ENCODE measurements at places on chromosomes 4 and X.

GRCh38 chrX:6184900-6185515 lies 43.7 kb downstream of the NLGN4X start:
- no peak for DNase-seq

DNA sequence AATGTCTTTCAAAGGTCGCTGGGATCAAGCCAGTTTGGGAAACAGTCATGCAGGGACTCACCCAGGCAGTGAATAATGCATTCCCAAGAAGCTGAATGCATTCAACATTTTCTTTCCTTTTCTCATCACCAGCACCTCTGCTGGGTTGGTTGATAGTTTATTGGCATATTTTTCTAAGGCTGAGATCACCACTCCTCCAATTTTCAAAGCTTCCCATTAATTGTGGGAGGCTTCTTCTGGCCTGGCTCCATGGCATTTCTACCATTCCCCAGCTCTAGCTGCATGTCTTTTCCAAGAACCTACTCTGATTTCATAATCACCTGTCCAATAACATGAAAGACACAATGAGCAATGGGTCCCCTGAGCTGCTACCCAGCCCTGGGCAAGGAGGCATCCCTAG lies 35.8 kb downstream of the CHRDL1 start:
- DNase-seq: peak; percentile 56

- DNase-seq: no peak
Observed at GRCh38 chrX:445727-446126, 59.0 kb upstream of the PPP2R3B start.

- DNase-seq: no peak
Observed at GRCh38 chr4:55345980-55346850, at the start of gene SRD5A3. Gene SRD5A3, plus strand, starts transcription at chr4:55346242. Its CDS starts 95 bp downstream, at chr4:55346337.

DNA sequence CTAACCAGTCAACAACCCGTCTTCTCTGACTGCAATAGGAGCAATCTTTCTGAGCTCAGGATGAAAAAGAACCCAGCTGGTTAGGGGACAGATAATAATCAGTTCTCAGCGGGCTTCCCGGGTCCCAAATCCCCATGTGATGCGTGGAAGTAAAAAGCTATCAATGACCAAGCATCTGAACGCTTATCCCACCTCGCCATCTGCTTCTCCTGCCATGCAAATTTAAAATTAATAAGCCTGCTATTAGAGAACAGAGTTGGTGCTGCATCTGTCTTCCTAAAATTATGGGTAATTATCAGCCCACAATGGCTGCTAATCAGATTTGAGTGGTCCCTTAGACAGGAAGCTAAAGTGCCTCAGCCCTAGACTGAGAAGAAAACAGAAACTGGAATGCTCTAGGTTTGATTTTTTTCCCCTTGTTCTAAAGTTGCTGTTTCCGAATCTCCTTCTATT lies 37.5 kb downstream of the AFAP1 start:
- DNase-seq: no peak

DNA sequence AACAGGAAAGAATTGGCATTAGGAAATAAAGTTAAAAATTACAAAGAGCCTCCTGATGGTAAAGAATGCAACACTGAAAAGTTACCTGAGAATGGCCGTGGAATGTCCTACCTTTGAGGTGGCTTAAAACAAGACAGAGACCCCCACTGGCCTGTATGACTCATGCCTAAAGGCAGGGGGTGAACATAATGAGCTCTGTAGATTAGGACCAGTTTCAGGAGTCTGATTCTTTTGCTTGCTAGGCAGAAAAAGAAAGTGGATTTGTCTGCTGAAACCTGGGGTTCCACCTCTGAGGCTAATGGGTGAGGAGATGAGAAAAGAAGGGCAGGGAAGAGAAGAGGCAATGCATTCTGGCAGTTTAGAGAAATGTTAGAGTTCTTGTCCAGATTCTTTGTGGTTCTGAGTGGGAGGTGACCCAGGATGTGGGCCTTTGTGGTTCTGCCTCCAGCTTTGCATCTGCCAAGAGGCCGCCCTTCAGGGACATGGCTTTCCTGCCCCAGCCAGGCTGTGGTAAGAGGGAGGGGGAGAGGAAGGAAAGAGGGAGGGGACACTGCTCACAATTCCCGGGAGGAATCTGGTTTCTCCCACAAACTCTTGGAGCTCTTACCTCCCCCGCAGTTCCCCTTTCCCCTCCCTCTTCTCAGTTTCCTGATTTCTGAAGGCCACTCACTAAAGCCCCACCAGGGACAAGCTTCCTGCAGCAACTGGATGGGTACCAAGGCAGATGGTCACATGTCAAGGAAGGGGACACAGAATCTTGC lies 109.6 kb downstream of the EFNB1 start:
- DNase-seq: no peak

- no peak for DNase-seq
Observed at GRCh38 chrX:32576885-32577284, 634.5 kb downstream of the DMD start.

GRCh38 chr4:40124690-40125089 lies 68.0 kb downstream of the N4BP2 start:
- DNase-seq: no peak

- no peak for DNase-seq
Observed at GRCh38 chr4:86965019-86965976, 30.5 kb downstream of the AFF1 start.

GRCh38 chrX:129736491-129736890 lies 2.3 kb upstream of the XPNPEP2 start:
- DNase-seq: no peak

DNA sequence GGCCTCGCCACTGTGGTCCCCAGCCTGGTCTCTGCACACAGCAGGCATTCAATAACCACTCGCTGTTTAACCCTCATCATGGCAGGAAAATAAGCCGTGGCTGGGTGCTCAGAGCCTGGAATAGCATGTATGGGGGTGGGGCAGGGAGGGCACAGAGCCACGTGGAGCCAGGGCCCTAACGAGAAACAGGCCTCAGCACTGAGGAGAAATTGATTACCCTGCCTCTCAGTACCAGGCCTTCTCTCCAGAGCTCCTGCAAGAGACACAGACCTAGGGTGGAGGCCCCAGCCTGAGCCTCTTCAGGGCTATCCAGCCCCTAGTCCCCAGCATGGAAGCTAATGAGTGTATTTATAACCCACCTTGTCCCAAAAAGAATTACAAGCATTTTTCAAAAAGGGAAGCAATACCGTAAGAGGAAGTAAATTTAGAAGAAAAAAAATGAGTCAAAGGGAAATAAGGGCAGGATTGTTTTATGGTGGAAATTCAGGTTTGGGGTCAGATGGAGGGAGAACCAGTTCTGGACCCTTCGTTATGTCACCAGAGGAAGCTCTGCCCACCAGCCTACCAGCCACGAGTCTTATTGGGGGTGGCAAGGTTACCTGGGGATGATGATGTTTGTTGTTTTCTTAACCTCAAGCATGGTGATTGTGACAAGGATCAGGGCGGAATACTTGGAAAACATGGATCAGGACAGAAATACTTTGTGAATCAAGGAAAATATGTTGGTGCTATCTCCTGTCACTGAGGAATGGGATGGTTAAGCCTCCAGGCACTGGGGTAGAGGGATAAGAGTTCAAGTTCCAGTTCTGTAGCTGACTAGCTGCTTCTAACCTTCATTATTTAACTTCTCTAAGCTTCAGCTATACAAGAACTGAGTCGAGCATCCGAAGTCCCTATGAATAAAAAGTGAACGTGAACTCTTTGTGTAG lies 101.9 kb upstream of the RBPJ start:
- DNase-seq: no peak

DNA sequence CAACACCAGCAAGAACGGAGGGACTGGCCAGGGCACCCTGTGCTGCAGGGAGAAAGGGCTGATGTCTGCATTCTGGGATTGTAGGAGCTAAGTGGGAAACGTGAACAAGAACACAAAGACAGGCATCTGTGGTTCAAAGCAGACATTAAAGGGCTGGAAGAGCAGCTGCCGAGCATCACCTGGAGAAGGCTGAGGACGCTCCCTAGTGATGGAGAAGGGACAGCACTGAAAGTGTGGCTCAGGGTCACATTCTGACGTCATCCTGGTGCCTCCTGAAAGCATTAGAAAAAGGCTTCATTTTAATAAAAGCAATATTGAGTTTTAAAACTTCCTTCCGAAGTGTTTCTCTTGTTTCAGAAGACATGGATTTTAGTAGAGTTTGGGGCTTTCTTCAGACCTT lies 62.3 kb downstream of the CLDN22 start:
- no peak for DNase-seq

DNA sequence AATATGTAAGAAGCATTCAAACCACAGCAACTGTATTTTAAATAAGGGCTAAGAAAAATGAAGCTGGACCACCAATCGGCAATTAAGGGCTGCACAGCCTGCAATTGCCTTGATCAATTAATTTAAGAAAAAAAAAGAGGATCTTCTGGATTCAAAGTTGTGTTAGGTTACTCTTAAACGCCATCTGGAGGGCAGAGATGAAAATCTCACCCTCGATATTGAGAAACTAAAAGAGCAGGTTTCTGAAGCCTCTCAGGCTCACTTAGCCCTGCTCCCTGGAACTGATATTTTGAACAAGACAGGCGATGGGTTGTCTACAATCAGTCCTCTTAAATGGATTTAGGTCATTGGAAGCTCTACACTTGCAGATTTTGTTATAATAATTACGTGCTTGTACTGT lies 579.4 kb downstream of the GRXCR1 start:
- DNase-seq: no peak

GRCh38 chr4:148330161-148330560 lies 112.1 kb downstream of the NR3C2 start:
- DNase-seq: no peak

- DNase-seq: peak; percentile 51
Observed at GRCh38 chr4:168707205-168707604, 210.4 kb downstream of the PALLD start.

DNA sequence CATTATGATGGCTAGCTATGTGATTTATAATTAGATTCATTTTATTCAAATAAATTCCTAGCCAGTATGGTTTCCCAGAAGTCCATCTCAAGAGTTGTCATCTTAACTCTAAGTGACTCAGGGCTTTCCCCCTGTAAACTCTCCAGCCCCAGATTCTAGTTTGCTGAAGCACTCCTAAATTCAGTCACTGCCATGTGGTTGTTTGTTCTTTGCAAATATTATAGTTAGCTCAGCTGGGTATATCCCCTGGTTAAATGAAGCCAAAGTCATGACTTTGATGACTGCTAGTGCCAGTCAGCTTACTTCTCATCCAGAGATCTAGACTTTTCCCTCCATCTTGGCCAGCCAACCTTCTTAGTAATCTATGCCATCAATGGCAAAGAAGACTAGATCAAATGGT lies 126.0 kb downstream of the GRIA3 start:
- DNase-seq: no peak

- no peak for DNase-seq
Observed at GRCh38 chrX:13074297-13075262, 30.2 kb upstream of the FAM9C start.

DNA sequence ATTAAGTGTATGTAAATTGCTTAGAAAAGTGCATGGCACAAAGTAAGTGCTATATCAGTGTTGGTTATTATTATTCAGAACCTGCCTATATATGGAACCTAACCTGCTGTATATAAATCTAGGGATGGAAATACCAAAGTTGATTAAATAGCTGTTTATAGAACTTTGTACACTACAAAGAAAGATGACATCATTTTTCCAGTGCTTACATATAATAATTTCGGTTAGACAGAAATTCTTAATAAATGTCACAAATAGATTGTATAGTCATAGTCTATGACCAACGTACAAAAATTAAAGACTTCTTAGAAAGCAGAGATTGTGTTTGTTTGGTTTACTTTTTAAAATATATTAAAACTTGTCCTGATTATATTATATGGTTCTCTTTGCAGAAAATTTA lies 4.4 kb downstream of the GYPB start:
- no peak for DNase-seq

- no peak for DNase-seq
Observed at GRCh38 chr4:17681281-17682221, 67.1 kb downstream of the MED28 start.

- DNase-seq: peak; percentile 33
Observed at GRCh38 chr4:24856586-24856985, 56.3 kb downstream of the CCDC149 start.

All from HS-5 (cell line).